ENCODE measurements at places on chromosomes 7 and 10. TPM values are rescaled to one million over a fixed set of nuclear protein-coding genes. Genes with fewer than 3 reads are reported as not detected.

Gene TEX36
- not detected for total RNA-seq

Gene TFPI2
- 1.7 TPM for total RNA-seq

- DNase-seq = no peak
Measured at GRCh38 chr7:123789206-123789784, 40.5 kb upstream of the WASL start.

GRCh38 chr10:28449382-28449781 lies 83.5 kb upstream of the WAC start:
- DNase-seq = no peak

- no peak for DNase-seq
Measured at GRCh38 chr10:77548671-77549070, 88.9 kb downstream of the KCNMA1 start.

- DNase-seq = no peak
Measured at GRCh38 chr10:42987121-42987541, 89.7 kb upstream of the RET start.

DNA sequence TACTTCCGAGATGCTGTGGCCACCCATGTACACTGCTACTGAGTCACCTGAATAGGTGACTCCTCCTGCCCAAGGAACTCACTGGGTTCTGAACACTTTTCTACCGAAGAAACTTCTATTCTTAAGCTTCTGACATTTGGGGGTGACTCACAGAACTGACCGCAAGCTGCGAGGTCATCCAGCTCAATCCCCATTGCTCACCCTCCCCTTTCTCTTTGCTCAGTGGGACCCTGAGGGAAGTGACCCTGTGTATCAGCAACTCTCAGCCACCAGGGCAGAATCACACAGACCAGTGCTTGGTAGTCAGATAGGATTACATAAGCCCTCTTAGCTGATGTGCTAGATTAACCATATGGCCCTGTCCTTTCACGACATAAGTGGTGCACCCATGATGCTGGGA lies 46.3 kb downstream of the INSYN2A start:
- peak; percentile 22 for DNase-seq

DNA sequence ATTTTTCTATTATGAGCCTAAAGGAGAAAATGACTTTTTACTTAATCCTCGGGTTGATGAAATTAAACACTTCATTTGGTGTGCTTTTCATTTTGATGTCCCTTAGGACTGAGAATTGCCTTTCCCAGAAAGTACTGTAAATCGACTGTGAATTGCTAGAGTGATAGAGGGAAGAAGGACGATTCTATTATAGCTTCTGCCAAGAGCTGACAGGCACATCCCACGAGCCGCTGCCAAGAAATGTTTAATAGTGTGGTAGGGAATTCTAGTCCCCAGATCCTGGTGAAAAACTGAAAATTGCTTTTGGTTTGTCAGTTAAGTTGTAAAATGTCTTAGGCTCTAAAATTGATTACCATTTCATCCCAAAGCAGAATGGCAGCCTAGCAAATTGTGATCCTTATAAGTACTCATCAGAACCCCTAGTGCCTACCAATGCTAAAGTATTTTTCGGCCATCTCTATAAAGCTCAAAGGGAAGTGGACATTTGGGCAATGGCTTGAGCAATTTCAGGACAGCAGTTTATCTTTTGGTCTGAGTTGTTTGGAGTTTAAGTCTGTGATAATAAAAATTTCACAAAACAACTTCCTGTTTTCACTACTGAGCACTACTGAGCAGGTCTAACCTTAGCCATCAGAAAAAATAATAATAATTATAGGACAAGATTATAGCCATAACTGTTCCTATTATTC lies 44.6 kb upstream of the HYCC1 start:
- peak; percentile 58 for DNase-seq

Data from MG63 (cell line).